M059J (cell line): ENCODE measurements at places on chromosomes 5 and 9. TPM values are rescaled to one million over a fixed set of nuclear protein-coding genes. Genes with fewer than 3 reads are reported as not detected.

NUTM2F gene
- not detected in 2 replicates for total RNA-seq

MBLAC2 gene
- total RNA-seq = 2.5 and 2.6 TPM in 2 replicates

RC3H2 gene
- 40.1 and 52.7 TPM in 2 replicates for total RNA-seq

EHMT1 gene
- 24.3 and 38.4 TPM in 2 replicates for total RNA-seq

PLPP7 gene
- total RNA-seq = 2.6 and 3.4 TPM in 2 replicates
